ENCODE measurements at places on chromosomes 6 and 20.

DNA sequence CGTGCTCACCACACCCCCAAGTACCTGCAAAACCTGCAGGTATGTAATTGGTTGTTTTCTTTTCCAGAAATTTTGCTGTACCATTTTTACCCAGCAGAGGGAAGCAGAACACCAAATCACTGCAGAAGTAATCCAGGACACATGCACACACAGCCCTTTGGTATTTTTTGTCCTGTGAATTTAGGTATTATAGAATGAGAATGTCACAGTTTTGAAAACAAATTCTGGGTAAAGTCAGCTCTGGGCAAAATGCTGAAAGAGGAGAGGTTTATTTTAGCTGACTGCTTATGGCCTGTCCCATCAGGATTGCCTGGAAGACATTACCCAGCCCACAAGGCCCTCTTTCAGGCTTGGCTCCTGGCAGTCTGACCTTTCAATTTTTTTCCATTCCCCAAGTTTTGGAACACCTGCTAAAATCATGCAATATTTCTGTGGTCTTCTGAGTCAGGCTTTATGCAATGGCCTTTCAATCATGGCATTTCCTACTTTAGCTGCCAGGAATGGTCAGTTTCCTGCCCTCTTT is 3.5 kb upstream of the EFHC1 start:
- DNase-seq, result no peak

GRCh38 chr20:36852187-36852586 is 23.8 kb upstream of the TLDC2 start:
- no peak for DNase-seq

GRCh38 chr20:18513208-18513607 is 5.5 kb downstream of the SEC23B start:
- no peak for DNase-seq

DNA sequence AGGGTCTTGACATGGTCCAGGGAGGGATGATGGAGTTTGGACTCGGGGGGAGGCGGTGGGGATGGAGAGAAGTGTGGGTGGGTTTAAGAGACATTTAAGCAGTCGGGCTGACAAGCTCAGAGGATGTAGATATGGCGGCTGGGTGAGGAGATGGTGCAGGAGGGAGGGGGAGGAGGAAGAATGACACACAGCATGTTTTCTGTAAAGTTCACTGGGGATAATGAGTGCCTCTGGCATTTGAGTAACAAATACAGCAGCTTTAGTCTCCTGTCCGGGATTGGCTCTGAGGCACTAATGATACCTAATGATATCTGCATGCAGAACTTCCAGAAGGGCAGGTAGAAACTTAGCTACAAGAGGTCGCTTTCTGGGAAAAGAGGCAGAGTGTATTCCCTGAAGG is 107.8 kb downstream of the DHX35 start:
- DNase-seq, result no peak

DNA sequence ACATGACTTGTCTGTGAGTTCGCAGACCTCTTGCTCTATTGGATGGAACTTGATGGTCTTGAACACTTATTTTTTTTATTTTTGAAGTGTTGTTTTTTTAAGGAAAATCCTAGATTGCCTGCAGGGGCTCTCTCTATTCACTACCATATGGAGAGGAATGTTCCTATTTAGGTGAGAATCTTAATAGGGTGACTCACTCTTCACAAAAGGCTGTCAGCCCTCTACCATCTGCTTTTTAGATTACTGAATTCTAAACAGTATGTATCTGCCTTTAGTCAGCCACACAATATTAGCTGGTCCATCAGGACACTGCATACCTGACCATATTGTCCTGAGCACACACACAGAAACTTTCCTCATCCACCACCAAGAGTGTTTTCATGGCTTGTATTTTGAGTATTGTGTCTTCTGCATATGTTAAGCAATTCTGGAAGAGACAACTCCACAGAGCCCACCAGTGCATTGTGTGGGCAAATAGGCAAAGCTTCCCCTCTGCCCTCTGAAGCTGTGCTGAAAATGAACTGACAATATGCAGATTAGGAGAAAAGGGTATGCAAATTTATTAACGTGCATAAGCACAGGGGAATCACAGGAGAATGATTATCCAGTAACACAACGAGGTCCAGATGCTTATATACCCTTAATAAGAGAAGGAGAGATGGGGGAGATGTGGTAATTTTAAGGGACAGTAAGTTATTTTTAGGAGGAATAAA is 6.6 kb upstream of the BTBD9 start:
- no peak for DNase-seq

DNA sequence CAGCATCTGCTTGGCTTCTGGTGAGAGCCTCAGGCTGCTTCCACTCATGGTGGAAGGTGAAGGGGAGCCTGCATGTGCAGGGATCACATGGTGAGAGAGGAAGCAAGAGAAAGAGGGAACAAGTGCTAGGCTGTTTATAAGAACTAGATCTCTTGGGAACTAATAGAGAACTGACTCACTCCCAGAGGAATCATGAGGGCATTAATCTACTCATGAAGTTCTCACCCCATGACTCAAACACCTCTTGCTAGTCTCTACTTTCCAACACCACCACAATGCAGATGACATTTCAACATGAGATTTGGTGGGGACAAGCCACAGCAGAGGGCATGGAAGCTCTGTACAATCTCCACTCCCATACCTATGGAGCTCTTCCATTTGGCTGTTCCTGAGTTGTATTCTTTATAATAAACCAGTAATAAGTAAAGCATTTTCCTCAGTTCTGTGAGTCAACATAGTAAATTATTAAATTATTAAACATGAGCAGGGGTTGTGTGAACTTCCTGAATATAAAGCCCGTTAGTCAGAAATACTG is 524.1 kb upstream of the NRSN1 start:
- no peak for DNase-seq

DNA sequence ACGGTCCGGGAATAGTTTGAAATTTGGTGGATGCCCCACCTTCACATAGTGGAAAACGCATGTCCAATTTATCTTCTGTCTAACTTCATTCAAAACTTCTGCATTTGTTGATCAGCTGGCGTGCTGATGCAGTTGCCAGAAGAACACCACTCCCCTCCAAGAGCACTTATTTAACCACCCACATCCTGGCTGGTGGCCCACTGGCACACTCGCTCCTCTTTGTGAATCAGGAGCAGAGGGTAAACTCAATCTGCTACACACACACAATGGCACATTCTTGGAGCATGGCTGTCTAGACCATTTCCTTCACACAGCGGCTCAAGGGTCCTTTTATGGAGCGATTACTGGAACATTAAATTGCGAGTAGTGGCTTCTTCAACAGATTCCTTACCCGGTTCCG is 55.1 kb upstream of the CEP162 start:
- no peak for DNase-seq

DNA sequence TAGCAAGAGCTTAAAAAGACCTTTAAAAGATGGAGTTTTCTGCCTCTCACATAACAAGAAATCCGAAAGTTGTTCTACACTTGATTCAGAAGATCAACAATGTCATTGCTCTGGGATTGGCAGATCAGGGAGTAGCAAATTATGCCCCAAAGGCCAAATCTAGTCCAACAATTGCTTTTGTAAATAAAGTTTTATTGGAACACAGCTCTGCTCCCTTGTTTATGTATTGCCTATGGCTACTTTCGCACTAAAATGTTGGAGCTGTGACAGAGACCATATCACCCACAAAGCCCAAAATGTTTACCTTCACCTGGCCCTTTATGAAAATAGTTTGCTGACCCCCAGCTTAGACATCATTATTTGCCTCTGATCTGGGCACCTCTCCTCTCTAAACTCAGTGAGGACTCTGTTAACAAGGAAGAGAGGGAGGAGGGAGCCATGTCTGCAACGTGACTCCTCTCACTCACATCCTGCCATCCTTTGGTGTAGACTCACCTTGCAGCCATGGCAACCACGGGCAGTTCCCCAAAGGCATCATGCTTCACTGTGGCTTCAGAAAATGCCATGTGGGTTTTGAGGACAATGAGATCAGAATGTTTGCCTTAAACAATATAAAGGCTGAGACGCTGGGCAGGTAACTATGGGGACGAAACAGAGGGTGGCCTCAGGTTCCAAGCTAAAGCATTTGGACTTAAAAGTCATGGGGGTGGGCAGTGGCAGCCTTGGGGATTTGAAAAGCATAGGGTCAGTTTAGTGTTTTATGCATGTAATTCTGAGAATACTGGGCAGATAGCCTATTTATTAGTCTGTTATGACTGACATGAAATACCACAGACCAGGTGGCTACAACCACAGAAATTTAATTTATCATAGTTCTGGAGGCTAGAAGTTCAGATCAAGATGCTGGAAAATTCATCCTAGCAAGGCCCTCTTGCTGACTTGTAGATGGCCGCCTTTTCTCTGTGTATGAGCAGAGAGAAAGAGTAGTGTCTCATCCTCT is 149.7 kb upstream of the TNFAIP3 start:
- peak; percentile 68 for DNase-seq

- DNase-seq, result no peak
Measured at GRCh38 chr6:6543181-6543879, 45.2 kb upstream of the LY86 start.

DNA sequence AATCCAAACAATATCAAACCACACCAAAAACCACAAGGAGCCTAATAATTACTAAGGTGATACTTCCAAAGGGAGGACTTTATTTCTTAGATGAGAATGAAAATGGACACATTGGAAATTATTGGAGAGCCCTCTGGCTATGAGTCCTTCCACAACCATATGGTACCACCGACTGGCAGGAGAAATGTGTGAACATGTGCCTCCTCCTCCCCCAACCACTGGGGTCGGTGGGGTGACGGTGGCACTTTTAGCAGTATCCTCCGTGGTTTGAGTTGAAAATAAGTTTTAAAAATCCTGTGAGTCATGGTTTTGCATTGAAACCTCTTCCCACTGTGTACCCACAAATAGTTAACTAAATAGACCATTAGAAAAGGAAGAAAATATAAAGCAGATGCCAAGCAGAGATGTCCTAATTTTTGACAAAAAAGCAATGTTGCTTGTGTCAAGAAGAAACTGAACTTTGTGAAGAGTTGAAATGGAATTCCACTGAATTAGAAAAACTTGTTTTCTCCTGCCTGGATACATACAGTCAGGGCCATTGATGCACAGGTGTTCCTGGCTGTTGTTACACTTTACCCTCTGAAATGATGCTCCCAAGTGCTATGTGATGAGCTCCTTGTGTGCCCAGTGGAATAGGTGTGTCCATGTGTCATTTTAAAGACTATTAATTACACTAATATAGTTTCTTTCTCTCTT is 3.2 kb downstream of the EDN1 start:
- no peak for DNase-seq

- no peak for DNase-seq
Measured at GRCh38 chr6:1076531-1077459, 235.1 kb upstream of the FOXQ1 start.

- DNase-seq, result no peak
Measured at GRCh38 chr20:51801122-51801822, 1.0 kb downstream of the SALL4 start.

DNA sequence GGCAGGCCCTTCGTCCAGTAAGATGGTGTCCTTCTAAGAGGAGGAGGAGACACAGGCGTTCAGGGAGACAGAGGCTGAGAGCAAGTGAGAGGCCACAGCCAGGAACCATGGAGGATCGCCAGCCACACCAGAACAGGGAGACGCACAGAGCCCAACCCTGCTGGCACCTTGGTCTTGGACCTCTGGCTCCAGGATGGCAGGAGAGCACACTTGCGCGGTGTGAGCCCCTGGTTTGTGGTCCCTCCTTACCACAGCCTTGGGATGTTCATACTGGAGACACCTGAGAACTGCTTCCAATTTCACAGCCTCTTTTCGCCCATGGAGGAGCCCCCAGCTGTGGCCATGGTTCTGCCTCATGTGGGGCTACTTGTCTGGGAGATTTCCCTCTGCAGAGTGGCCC is 222.4 kb downstream of the DLL1 start:
- DNase-seq, result no peak

- DNase-seq, result no peak
Measured at GRCh38 chr6:88702956-88703556, 260.4 kb downstream of the RNGTT start.

DNA sequence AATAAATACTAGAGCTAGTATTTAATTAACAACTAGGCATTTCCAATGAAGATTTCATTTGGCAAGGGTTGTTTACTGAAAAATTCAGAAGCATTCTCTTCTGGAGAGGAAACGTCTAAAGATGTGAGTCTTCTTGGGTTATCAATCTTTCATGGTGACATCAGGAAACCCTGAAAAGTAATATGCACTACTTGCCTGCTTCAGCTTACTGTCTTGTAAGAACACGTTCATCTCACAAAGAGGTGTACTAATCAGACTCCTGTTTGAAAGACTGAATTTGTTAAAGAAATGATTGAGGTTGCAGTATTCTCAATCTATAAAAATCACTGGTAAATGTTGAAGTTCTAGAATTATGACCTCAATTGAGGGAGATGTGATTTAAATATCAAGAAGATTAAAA is 16.9 kb downstream of the PLEKHG1 start:
- DNase-seq, result no peak

DNA sequence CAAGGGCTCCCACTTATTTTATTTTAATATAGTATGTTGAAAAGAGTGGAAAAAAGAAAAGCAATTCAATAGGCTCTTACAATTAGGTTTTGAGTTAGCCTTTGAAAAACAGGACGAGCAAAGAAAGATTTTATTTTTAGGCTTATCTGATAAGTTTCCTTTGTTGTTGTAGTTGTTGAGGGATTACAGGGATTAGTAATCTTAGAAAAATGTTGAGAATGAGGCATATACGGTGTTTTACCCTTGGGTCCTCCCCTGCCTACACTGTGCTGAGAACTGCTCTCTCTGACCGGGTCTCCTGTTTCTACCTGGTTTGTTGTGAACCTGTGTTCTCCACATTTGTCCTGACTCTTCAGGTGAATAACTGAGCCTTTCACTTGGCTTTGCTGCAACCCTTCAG is 16.7 kb downstream of the TRAPPC3L start:
- no peak for DNase-seq

DNA sequence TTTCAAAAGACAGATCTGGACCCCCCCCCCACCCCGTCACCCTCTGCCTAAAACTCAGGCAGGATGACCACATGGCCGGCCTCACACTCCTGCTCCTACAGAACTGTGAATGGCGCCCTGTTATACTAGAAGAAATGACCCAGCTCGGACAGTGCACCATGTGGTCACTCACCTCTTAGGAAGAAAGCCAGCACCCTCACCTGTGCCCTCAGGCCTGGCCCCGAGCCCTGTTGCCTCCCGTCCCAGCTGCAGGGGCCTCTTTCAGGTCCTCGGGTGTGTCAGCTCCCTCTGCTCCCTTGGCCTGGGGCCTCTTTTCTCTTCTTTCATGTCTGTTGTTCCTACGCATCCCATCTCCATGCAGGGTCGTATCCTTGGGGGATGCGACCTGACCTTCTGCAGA is 23.7 kb downstream of the OSBPL2 start:
- DNase-seq, result no peak

DNA sequence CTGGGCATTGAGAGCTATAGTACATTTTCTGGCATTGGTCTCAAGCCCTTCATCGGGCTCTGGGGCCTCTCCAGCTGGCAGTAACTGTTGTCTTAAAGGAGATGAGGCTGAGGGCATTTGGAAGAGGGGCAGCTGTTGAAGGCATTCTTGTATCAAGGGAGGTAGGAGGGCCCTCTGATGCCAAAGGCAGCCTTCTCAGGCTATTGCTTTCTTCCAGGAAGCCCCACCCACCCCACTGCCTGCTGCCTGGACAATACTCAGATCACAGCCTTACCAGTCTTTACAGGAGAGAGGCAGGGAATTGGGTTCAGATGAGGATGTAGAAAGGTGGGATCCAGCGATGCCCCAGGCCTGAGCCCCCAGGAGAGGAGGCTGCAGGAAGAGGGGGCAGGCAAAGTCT is 46.0 kb downstream of the CPXM1 start:
- no peak for DNase-seq

All from stimulated activated CD8-positive, alpha-beta memory T cell treated with anti-CD3 and anti-CD28 coated beads, Interleukin-15, amount 100 ng/mL, for 48 hours (primary cell).